ENCODE measurements at places on chromosomes 1 and 21.

- no peak for DNase-seq
Observed at GRCh38 chr1:169146576-169147214, 40.2 kb downstream of the ATP1B1 start.

- DNase-seq = peak; percentile 87
Observed at GRCh38 chr1:228459091-228459993, 27.8 kb upstream of the RNF187 start.

- DNase-seq = peak; percentile 70
Observed at GRCh38 chr1:241611063-241611462, 29.1 kb downstream of the CHML start.

GRCh38 chr1:224070521-224070920 is 43.4 kb upstream of the FBXO28 start:
- DNase-seq = peak; percentile 14

DNA sequence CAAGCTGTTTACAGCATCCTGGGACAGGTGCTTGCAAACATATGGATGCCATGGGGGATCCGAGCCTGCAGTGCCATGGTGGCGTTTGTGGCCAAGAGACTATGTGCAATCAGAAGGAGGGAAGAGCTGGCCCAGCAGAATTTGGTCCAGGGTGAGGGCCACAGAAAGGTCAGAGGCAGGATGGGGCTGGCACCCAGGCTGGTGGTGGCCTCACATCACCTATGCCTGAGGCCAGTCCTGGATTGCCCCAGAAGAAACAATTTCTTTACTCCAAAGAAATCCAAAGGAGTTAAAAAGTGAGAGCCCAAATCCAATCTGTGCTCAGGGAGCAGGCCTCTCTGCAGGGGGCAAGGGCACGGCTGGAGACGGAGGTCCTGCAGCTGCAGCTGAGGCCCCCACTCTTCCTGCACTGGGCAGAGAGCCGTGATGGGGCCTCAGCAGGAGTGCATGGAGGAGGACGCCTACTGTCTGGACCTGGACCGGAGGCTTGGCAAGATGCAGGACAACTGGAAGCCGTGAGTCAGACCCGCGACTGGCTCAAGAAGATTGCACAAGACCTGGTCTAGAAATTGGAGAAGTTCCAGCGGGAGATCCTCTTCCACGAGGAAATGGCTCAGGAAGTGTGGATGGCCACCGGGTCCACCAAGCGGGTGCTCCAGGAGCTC is 163.5 kb downstream of the RYR2 start:
- no peak for DNase-seq

GRCh38 chr1:5502311-5503194 is 489.7 kb downstream of the NPHP4 start:
- no peak for DNase-seq

GRCh38 chr1:83077411-83077810 is 921.5 kb downstream of the TTLL7 start:
- DNase-seq = no peak

DNA sequence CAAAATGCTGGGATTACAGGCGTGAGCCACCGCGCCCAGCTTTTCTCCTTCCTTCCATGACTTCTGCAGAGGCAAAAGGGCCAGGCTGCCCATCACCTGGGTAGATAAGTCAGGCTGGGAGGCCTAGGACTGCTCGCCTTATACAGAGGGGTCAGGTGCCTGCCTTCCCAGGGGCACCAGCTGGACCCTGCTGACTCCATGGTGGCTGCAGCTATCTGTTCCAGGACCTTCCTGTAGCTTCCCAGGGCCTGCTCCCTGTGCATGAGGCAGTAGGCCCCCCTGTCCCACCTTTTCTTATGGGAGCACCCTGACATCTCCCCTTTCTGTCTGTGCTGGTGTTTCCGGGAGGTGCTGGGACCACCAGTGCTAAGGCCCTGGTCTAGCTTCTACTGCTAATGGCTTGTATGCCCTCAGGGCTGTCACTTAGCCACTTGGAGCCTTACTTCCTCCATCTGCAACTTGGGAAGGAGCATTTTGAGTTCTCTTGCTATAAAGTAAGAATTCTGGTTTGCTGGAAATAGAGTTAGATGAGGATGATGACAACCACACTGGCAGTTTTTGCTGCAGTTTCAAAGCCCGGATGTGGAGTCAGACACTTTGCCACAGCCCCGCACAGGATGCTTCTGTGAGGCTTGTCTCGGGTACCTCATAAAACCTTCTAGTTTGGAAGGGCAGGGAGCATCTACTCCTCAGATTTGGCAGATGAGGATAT is 14.4 kb downstream of the SOX13 start:
- DNase-seq = no peak

DNA sequence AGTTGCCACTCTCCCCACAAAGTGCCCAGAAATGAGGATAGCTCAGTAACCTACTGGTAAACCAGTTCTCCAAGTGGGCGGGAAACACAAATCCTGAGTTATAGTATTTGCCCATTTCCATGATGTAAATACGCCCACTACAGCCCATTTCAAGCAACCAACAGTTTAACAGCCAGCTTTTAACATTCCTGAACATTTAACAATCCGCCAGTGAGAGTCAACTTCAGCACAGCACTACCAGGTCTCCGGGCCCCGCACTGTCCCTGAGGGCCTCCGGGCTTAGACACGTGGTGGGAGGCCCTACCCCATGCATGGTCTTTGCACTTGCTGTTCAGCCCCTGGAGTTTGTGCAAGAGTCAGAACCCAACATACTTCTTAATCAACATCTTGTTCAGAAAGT is 132.0 kb upstream of the CTTNBP2NL start:
- no peak for DNase-seq

DNA sequence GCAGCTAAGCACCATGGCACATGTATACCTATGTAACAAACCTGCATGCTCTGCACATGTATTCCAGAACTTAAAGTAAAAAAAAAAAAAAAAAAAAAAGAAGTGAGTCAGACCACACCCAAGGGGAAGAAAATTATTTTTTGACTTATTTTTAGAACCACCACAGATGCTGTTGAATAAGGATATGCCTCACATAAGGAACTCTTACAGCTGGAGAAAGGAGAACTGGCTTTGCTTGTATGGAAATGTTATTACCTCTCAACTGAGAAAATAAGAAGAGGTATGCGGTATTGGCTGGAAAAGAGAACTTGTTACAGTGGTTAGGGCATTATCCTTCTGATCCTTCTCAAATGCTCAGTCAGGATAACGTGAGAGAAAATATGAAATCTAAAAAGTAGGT is 27.5 kb upstream of the FCER1A start:
- no peak for DNase-seq

DNA sequence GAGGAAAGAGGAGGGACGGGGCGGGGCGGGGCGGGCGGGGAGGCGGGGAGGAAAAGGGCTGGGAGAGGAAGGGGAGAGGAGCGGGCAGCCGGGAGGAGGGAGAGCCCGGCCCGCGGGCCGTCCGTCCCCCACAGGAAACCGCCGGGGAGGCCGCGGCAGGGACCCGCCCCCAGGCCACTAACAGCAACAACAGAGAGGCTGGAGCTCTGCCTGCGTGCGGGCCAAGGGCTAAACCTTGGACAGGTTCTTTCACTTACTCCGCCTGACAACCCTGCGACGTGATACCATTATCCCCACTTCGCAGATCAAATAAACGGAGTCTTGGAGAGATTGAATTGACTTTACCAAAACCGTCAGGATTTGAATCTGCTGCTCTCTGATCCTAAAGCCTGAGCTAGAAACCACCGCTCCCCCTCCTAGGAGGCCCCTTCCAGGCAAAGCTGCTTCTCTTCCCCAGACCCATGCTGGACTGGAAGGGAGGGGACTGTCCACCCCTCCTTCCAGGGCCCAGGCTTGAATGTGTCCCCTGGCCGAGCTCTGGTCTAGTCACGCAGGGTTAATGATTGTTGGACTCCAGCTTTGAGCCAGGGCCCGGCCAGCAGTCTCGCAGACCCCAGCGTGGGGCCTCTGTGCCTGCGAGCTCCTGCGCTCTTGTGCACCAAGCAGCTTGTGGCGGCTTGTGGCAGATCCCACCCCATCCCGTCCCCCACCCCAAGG is at the start of gene EVA1B:
EVA1B (minus strand) TSS at position 10 of the 717 bp plus-strand sequence. CDS start 608 bp downstream, outside the sequence.
- DNase-seq = peak; percentile 31

DNA sequence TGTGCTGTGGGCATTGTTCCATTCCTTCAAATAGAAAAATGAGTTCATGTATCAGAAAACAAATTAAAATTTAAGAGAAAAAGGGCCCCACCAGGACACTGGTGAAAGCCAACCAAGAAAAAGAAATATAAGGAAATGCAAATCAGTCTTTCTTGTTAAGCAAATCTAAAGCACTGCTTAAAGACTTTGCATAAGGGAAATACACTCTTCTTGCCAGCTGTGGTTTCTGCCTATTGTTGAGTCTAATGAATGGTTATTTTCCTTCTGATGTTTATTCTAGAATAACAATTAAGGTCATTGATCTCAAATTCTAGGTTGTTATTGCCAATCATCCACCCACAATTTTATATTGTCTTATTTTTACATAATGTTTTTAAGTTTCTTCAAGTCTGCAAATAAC is 158.6 kb upstream of the SNX7 start:
- DNase-seq = no peak

GRCh38 chr1:10692401-10693021 is 103.9 kb downstream of the CASZ1 start:
- no peak for DNase-seq

DNA sequence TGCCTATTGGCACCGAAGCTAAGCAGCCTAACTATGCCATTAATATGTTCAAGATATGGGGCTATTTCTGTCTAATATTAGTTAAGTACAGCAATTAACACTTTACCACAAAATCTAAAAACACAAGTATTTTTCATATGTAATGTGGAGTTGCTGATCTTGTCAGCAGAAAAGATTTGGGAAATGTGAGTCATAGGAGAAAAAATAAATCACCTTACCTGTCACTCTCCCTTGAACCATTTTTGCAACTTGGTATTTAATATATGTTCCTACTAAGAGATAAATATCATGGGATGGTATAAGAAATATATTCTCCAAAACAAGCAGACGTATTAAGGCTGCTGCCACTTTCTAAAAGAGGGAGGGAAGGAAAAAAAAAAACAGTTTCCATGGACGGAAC is 17.0 kb downstream of the NUP210L start:
- no peak for DNase-seq

DNA sequence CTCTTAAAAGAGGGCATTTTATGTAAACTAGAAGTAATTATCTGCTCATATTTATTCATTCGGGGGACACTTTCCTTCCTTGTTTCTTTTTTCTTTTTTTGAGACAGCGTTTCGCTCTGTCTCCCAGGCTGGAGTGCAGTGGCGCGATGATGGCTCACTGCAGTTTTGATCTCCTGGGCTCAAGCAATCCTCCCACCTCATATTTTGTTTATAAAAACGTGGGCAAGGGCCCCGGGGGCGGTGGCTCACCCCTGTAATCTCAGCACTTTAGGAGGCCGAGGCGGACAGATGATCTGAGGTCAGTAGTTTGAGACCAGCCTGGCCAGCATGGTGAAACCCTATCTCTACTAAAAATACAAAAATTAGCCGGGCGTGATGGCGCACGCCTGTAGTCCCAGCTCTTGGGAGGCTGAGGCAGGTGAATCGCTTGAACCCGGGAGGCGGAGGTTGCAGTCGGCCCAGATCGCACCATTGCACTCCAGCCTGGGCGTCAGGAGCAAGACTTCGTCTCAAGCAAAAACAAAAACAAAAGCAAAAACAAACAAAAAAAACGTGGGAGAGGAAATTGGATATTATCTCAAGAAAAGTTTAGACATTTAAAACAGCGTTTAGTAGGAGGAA is 926 bp upstream of the DFFA start:
- DNase-seq = no peak

- DNase-seq = no peak
Observed at GRCh38 chr1:200154069-200154767, 126.7 kb downstream of the NR5A2 start.

DNA sequence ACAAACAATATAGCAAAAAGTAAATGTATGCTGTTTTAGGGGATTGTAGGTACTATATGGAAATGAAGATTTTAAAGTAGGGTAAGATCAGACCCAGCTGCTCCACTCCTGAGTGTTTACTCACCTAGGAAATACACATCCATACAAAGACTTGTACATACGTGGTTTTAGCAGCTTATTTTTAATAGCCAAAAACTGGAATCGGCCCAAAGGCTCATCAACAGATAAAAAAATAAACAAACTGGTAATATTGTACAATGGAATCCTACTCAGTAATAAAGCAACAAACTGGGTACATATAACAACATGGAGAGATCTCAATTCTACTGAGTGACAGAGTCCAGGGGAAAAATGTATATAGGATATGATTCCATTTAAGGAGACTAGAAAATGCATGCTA is 179.2 kb upstream of the TMEM51 start:
- no peak for DNase-seq

DNA sequence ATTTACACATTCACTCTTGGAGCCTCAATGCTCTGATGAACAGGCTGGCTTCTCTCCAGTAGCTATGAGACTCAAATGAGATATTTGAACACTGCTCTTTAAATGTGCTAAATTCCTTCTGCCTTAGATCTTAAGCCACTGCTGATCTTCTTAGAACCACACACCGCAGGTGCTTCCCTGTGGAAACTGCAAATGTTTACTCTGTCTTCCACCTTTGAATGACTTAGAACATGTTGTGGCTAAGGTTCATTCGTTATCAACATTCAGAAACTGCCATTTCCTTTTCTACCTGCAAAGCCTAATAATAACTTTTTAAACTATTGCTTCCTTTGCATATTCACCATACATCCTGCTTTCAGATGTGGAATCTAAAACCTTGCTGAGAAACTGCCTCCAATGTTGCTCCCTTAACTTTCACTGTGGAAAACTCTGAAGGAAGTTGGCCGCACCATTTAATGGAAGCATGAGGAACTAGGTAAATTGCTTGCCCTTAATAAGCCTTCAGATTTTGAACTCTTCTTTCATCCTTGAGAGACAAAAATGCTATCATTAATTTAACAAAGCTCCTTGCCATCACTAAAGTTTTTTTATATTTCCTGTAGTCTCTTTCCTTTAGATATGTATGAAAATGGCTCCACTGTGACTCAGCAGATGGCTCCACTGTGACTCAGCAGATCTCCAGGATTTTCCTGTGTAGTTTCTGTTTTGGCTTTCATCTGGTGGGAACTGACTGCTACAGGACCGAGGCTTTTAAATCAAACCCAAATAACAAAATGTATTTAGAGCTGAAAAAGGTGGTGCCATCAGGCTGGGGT is 143.8 kb downstream of the TNFSF18 start:
- DNase-seq = no peak

GRCh38 chr1:1421147-1421906 is at the start of gene ANKRD65:
ANKRD65 (minus strand) TSS chr1:1421276; CDS start chr1:1421005, 271 bp downstream.
- peak; percentile 94 for DNase-seq

GRCh38 chr1:229710746-229711145 is 84.7 kb downstream of the URB2 start:
- DNase-seq = no peak

DNA sequence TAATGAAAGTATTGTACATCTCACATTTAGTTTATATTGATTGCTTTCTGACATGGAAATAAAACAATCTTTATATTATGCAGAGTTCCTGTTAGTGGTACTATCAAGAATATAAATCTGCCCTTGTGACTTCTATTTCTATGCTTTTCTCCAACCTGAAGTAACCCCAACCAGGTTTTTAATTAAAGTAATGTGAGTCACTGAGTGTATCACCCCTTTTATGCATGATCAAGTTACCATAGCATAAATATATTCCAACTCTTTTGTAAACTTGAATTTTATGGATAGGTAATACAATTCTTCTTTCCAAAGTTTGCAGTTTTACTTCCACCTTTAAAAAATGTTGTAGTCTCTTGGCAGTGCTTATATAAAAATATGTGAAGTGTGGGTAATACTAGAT is 532.3 kb downstream of the USP25 start:
- no peak for DNase-seq

GRCh38 chr1:203405703-203406438 is 54.9 kb upstream of the FMOD start:
- DNase-seq = no peak
